Activated CD4-positive, alpha-beta T cell treated with anti-CD3 and anti-CD28 coated beads, Interleukin-2, amount 10 ng/mL, durations not matched to agents 24 days and 14 days (primary cell): ENCODE measurements at places on chromosomes 3 and 15. TPM values are rescaled to one million over a fixed set of nuclear protein-coding genes. Genes with fewer than 3 reads are reported as not detected.

The ZMYND10 gene
- total RNA-seq: 1.2 and 1.3 TPM in 2 replicates

- no peak overlapping the region for H3K27ac ChIP-seq
- H3K4me1 ChIP-seq: no peaks in the 10 kb centered on the region
- H3K27me3 ChIP-seq: no peaks in the 10 kb centered on the region
- H3K36me3 ChIP-seq: no peaks in the 10 kb centered on the region
These were observed 184.6 kb downstream of the DCLK3 start for GRCh38 chr3:36579746-36580145.

DNA sequence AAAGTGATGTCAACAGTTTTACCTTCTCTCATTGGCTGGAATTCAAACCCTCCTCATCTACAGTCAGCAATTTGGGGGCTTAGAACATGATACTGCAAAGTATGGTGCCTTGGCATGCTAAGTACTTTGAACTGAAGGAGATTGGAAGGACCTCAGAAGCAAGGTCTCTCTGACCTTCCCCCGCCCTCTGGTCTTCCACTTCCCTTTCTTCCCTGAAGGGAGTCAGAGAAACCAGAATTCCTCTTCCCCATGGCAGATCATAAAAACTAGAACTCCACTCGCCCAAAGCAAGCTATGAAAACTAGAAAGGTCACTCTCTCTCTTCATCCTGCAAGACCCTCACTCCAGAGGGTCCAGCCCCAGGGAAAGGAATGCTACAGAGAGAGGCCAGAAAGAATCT, 64.2 kb downstream of the CD200R1L start:
- H3K36me3 ChIP-seq: no peaks in the 10 kb centered on the region
- no peak for DNase-seq
- H3K4me3 ChIP-seq: no peak overlapping the region
- no peak overlapping the region for H3K27ac ChIP-seq
- peaks cover 4% of the 10 kb centered on the region for H3K4me1 ChIP-seq

DNA sequence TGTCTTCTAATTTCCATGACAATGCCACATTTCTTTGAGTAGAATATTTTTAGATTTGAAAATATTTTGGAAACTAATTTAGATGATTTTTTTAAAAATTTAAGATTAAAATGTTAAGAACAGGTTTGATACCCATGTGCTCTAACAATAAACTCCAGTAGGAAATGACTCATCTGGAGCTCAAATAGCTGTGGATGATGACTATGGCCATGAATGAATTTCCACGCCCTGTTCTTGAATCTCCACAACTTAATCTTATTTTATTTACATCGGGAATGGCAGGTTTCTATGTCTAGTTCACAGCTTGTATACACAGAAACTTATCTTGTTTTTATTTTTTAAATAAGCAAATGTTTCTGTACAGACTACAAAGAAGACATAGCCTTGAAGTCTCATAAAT, 726.8 kb downstream of the NAALADL2 start:
- no peak overlapping the region for H3K27ac ChIP-seq
- no peaks in the 10 kb centered on the region for H3K36me3 ChIP-seq
- H3K4me1 ChIP-seq: no peaks in the 10 kb centered on the region
- no peak overlapping the region for H3K4me3 ChIP-seq
- H3K27me3 ChIP-seq: no peaks in the 10 kb centered on the region
